ENCODE measurements at places on chromosomes 2 and 18. TPM values are rescaled to one million over a fixed set of nuclear protein-coding genes. Genes with fewer than 3 reads are reported as not detected.

DNA sequence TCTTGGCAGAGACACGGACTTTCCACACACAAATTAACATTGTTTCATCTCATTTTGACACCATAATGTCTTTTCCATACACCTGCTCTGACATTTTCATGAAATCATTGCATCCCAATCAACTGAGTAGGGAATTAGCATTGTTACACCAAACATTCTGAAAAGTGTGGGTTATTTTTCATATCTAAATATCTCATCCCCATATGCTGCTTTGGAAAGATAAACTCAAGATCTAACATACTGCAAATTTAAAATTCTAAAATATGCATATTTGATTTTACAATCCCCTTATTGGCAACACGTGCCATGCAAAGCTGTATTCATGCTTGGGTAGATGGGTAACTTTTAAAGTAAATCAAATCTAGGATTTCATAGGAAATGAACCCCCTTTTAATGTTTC lies 242.9 kb downstream of the ZNF516 start:
- no peak for DNase-seq

DNA sequence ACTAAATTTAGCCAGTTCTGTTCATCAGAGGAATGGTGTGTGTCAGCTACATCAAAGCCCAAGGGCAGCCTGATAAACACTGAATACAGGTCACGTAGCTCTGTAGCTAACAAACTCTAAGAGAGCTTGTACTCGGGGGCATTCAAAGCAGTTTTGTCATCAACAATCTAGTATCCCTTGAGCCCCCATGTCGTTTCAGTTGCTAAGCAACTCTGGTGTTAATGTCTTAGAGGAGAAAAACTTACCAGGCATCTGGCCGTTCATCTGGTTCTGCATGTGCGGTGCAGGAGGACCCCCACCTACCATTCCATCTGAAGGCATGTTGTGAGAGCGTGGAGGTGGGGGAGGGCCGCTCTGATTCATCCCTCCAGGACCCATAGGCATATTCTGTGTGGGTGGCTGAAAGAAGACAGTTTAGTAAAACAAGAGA lies 33.1 kb downstream of the SS18 start:
- no peak for DNase-seq

GRCh38 chr2:70779911-70780545 lies 10.4 kb downstream of the FIGLA start:
- DNase-seq: no peak

DNA sequence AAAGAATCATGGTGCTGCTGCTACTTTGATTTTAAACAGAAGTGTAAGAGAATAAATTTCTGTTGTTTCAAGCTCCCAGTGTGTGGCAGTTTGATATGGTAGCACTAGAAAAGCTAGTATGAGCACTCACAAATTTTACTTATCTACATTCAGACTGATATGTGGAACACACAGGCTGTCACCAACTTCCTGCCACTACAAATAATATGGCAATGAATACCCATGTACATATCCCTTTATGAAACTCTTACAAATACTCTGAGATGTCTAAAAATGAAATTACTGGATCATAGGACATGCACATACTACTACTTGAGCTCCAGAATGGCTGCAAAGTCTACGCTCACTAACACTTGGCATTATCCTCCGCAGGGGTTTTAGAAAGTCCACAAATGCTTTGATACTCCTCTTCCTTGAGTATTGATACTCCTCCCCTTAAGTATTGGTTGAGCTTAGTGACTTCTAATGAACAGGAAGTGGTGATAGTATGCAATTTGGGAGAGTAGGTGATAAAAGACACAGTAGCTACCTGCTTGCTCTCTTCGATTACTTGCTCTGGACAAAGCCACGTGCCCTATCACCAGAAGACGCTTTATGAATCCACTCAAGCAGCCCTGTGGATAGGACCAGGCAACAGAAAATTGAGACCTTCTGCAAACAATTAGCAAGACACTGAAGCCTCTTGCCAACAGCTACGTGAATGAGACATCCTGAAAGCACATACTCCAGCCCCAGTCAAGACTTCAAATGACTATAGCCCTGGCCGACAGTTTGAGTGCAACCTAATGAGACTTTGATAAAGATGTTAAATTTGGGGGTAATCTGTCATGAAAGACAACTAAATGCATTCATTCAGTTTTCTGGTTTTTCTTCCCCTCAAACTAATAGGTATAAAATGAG lies 35.4 kb downstream of the FBXO11 start:
- no peak for DNase-seq

GRCh38 chr2:209519906-209520305 lies 96.1 kb downstream of the MAP2 start:
- DNase-seq: no peak

MALT1 gene
- 23.1 TPM for total RNA-seq
